ENCODE measurements at places on chromosomes 13 and 19. TPM values are rescaled to one million over a fixed set of nuclear protein-coding genes. Genes with fewer than 3 reads are reported as not detected.

Gene IL12RB1
- total RNA-seq = 2.1 TPM

Gene ZNF560
- not detected for total RNA-seq

Gene OLFM4
- 0.17 TPM for total RNA-seq

Gene SULT2A1
- total RNA-seq = not detected

Gene ZNF100
- 9.6 TPM for total RNA-seq

Gene SMIM17
- total RNA-seq = not detected

Gene MUC16
- total RNA-seq = not detected

Gene LILRB3
- total RNA-seq = 40.5 TPM

Gene C5AR1
- 8.5 TPM for total RNA-seq

Gene CLASRP
- total RNA-seq = 23.3 TPM

Gene KLK13
- total RNA-seq = not detected

Gene THSD1
- total RNA-seq = 4.2 TPM

Gene CBLC
- total RNA-seq = not detected

Gene PDX1
- not detected for total RNA-seq

Gene ZNF681
- total RNA-seq = 1.1 TPM

Gene POLD1
- total RNA-seq = 4.1 TPM

Gene LIG4
- total RNA-seq = 10.1 TPM

Gene USHBP1
- 3.4 TPM for total RNA-seq

Gene GAPDHS
- not detected for total RNA-seq

Gene KLC3
- total RNA-seq = not detected

Gene IL11
- total RNA-seq = not detected

Gene SLC25A41
- not detected for total RNA-seq

Gene NDFIP2
- 21.6 TPM for total RNA-seq

Gene SHISA2
- 0.57 TPM for total RNA-seq

Gene SOX21
- not detected for total RNA-seq

Gene RXFP2
- total RNA-seq = 1.1 TPM

Gene FXYD5
- total RNA-seq = 43.7 TPM

Gene KLK3
- total RNA-seq = not detected

Gene SYNE4
- total RNA-seq = 1.5 TPM

Gene TEX29
- not detected for total RNA-seq

Gene NLRP5
- total RNA-seq = not detected

Gene EBI3
- total RNA-seq = 20.7 TPM

Gene PRKCG
- total RNA-seq = not detected

Gene SIGLEC9
- total RNA-seq = 5.5 TPM

Gene SWSAP1
- total RNA-seq = 0.66 TPM

Gene METTL21C
- total RNA-seq = not detected

Gene SOX1
- not detected for total RNA-seq

Gene ZIM2
- not detected for total RNA-seq

Gene NKPD1
- total RNA-seq = 0.17 TPM

Gene CERS1
- not detected for total RNA-seq

Gene MBD3L2
- not detected for total RNA-seq

Gene SIGLECL1
- total RNA-seq = not detected

Gene ZNF805
- total RNA-seq = 22.6 TPM

Gene ZNF566
- 14.3 TPM for total RNA-seq

Gene HS6ST3
- 1.1 TPM for total RNA-seq

Gene BRSK1
- not detected for total RNA-seq

Gene OR7D2
- not detected for total RNA-seq

Gene ERICH6B
- not detected for total RNA-seq

Gene PLIN5
- total RNA-seq = 35.0 TPM

Gene SMIM44
- not detected for total RNA-seq

Gene ELAVL3
- not detected for total RNA-seq
